ENCODE measurements at places on chromosomes 4 and X.

DNA sequence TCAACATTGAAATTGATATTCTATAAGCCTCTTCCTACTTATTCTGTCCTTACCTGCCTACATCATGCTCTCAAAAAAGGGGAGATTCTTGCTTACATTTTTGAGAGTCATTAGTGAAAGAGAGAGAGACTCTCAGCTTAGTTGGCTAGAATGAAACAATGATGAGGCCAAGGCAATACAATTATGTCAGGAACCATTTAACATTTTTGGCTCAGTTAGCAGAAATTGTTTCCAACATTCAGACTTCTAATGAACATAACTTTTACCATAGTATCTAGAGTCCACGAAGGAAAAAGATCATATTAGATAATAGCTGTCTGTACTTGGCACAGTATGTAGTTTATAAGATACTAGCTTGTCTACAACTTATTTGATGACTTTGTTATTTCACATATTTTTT lies 263.7 kb upstream of the ARX start:
- no peak for DNase-seq

GRCh38 chrX:110241816-110242215 lies 76.1 kb downstream of the AMMECR1 start:
- no peak for DNase-seq

- DNase-seq = no peak
Measured at GRCh38 chr4:145839151-145839550, 99.5 kb downstream of the ZNF827 start.

DNA sequence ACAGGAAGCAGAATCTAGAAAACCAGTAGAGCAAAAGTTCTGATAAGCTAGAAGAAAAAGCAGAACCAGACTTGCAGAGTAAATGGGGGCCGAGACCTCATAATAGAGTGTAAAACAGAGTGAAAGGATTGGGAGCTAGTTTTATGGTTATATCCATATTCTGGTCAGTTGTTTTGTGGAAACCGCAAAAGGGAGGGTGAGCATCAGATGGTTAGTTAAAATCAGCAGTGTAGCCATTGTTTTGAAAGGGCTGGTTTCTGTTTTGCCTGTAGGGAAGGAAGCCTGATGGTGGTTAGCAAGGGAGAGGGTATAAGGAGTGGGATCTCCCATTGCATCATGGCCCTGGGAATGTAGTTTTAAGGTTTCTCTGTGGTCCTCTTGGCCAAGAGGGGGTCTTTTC lies 17.2 kb upstream of the CCNI start:
- no peak for DNase-seq

GRCh38 chr4:16337936-16338335 lies 111.7 kb upstream of the TAPT1 start:
- DNase-seq = no peak
